ENCODE measurements at places on chromosomes 3 and 15. TPM values are rescaled to one million over a fixed set of nuclear protein-coding genes. Genes with fewer than 3 reads are reported as not detected.

DNA sequence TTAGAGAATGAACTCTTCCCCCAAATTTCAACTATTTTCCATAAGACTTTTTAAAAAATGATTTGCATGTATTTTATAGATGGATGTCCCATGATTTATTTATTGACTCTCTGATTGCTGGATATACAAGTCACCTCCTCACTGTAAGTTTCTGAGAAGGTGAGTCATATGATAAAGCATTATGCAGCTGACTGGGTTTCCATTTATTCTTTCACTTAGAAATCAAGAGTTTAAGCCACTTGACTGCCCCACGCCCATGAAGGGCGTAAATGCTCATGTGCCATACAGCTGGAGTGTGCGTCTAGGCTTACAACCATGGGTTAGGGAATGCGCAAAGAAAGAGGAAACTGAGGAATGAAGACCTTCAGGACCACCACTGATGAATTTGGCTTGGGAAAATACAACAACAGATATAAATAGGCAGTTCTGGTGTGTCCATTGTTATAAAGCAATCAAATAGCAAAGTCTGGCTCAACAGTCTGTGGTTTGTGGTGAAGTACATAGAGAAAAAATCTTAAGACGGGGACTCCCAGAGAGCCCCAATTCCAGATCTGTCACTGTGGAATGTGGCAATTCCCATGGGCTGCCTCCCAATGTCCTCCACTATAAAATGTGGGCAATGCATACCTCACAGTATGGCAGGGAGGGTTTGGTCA is 20.3 kb downstream of the SLCO2A1 start:
- DNase-seq, result no peak

MAP3K13 gene
- total RNA-seq, result 21.8 TPM

SH2D7 gene
- not detected for total RNA-seq

LRRC28 gene
- total RNA-seq, result 20.2 TPM

TMCO5A gene
- not detected for total RNA-seq

ANKRD34C gene
- not detected for total RNA-seq

GRCh38 chr3:147419781-147420224 is 10.6 kb downstream of the ZIC1 start:
- DNase-seq, result no peak

DNA sequence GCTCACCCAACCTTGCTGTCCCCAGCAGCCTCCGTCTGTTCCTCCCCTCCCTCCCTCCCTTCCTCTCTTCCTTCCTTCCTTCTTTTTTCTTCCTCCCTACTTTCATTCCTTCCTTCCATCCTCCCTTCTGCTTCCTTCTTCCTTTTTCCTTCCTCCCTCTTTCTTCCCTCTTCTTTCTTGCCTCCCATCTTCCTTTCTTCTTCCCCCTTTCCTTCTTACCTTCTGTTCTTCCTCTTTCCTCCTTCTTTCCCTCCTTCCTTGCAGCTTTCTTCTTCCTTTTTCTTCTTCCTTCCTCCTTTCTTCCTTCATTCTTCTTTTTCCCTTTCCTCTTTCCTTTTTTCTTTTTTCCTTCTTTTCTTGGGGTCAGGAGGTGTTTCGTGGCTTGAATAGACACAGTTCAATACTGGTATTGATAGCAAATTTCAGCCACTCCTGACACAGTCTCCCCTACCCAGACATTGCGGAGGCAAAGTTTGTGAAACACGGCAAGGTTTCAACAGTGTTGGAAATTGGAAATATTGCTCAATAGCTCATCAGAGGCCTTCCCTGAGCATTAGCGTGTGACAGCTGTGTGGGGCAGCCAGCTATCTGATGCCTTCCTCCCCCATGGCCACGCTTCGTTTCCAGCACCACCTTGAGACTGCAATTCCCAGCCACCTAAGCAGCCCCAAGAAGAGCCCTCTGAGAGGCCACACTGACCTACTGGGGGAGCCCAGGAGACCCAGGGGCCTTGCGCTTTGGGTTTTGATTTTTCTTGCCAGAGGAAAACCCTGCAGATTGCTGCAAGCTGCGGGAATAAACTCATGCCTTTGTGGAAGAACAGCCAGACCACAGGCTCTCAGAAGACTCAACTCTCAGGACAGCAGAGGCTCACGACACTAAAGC is 82.2 kb downstream of the KLF15 start:
- DNase-seq, result no peak

- DNase-seq, result no peak
These were observed 155.8 kb upstream of the ATP11B start for GRCh38 chr3:182637350-182638110.

WDR93 gene
- not detected for total RNA-seq

IQCH gene
- total RNA-seq, result 0.88 TPM

DNA sequence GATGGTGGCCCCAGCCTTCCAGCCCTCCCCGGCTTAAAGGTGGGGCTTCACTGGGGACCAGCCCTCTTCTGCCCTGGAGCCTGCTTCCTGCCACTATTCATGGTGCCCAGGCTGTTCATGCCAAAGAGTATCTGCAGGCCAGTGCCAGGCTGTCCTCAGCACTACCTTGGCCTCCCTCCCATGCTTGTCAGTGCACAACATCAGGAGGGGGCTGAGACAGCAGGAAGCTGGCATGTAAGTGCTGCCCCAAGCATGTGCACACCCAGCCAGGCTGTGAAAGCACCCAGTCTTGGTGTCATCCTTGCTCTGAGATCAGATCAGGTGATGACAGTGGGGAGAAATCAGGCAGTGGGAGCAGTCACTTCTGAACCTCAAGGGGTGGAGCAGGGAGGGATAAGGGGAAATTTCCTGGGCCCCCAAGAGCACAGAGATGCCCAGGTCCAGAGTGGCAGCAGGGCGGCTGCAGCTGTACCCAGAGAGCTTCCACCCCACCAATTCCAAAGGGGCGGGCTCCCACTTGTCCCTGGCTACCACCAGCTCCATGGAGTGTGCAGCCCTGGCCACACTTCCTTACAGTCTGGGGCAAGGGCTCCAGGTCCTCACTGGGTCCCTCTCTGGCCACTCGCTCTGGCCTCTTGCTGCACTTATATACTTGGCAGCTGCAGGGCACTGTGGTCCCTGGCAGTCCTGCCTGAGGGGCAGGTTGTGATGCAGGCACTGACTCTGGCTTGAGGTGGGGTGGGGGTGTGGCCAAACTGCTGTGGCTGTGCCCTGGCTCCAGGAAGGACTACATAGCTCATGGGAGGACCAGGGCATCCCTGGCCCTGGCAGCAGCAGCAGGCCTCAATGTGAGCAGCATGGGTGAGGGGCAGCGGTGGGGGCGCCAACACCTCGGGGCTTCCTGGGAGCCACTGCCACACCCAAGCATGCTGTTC is 91.4 kb upstream of the TNFSF10 start:
- no peak for DNase-seq

DNA sequence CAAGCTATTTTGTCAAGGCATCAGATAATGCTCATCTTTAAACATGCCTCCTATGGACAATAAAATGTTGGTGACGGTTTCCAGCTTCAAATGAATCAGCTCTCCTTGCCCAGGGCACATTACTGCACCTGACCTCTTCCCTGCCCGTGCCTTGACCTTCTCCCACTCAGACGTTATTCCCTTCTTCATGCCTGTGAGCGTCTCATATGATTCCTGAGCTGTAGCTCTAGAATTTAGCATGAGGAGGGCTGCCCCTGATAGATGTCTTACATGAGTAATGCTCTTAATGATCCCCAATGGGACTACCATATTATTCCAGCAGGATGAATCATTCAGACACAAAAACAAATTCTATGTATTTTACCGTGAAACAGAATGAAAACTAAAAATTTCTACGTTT is 762.7 kb downstream of the ROBO1 start:
- no peak for DNase-seq

- no peak for DNase-seq
These were observed 64.1 kb downstream of the TLE3 start for GRCh38 chr15:70033529-70034140.

DNA sequence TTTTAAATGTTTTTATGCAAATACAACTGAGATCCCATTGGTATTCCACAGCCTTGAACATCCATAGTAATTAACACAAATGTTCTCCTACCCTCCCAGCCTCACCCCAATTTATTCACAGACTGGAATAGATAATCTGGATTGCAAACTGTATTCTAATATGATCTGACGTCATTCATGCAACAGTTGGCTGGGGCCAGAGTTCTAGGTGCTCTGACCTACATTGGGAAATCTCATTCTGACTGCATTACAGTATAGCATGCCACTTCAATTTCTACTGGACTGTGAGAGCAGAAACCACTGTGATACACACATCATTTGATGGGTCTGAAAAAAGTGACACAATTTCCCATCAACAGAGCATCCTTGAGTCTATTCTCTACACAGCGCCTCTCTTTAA is 403.1 kb downstream of the MAGI1 start:
- DNase-seq, result no peak

C3orf22 gene
- not detected for total RNA-seq

GRCh38 chr15:67564968-67565345 is 22.5 kb downstream of the MAP2K5 start:
- no peak for DNase-seq
